Ovary (tissue), 10 donors: ENCODE measurements at places on chromosomes 5 and 9. TPM values are rescaled to one million over a fixed set of nuclear protein-coding genes. Genes with fewer than 3 reads are reported as not detected.

DNA sequence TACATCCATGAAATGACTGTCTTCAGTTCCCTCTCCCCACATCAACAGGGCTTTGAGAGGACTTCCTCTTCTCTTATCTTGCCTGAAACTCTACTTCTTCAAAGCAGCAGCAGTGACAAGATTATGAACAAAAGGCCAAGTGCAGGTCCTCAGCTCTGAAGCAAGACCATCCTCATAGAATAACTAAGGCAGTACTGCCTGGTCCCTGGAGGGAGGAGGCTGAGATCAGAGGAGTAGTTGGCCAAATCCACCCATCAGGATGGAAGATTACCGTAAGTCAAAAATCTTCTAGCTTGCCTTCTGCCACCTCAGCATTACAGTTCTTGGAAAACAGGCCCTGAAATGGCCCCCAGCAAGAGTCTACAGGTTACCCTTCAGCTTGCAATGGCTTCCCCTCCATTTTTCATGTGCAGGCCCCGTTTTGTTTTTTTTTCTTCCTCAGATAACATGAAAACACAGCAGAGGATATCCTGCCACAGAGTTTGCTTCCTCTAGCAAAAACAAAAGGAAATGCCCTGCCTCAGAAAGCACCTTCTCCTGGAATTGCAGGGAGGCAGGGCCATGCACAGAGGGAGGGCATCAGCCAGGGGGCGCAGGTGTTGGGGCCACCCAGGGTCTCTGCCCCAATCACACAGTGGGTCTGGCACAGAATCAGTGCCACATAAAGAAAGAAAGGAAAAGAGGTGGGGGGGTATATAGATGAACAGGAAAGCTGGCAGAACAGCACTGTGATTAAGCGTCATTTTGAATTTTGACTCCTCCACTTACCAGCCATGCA, 40.0 kb downstream of the KLHL3 start:
- no peak overlapping the region for H3K4me3 ChIP-seq
- H3K27ac ChIP-seq: no peak overlapping the region
- no peaks in the 10 kb centered on the region for H3K36me3 ChIP-seq
- peaks cover 3% of the 10 kb centered on the region for H3K4me1 ChIP-seq

DNA sequence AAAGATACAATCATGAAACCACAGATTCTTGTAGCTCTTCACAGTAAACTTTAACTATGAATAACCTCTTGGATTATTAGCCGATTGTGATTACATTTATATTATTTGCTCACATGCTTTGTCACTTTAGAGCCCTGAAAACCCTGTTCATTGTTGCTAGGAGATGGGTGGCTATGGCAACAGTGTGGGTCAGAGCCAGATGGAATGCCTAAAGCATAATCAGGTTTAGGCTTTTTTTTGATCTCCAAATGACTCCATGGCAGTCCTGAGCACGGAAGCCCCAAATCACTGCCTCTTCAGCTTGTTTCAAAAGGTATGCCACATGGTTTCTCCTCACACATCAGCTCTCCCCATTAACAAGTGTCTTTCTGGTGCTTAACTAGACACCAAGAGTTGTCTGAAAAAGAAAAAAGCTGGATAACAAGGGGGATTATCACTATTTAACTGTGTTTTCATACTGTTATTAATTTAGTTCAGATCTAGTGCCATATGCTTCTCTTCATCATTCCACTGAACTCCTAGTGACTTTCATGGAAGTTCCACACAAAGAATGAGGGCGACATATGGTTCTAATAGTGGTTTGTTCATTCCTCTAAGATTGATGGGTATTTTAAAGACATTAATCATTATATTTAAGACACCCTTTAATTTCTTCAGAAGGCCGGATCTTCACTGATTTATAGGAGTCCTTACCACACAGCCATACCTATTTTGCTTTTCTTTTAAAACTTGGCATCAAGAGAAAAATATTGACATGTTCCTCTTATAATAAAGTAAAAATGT, 88.8 kb upstream of the PAM start:
- H3K4me3 ChIP-seq: no peak overlapping the region
- no peak for DNase-seq
- H3K36me3 ChIP-seq: no peaks in the 10 kb centered on the region
- H3K27me3 ChIP-seq: no peaks in the 10 kb centered on the region

DNA sequence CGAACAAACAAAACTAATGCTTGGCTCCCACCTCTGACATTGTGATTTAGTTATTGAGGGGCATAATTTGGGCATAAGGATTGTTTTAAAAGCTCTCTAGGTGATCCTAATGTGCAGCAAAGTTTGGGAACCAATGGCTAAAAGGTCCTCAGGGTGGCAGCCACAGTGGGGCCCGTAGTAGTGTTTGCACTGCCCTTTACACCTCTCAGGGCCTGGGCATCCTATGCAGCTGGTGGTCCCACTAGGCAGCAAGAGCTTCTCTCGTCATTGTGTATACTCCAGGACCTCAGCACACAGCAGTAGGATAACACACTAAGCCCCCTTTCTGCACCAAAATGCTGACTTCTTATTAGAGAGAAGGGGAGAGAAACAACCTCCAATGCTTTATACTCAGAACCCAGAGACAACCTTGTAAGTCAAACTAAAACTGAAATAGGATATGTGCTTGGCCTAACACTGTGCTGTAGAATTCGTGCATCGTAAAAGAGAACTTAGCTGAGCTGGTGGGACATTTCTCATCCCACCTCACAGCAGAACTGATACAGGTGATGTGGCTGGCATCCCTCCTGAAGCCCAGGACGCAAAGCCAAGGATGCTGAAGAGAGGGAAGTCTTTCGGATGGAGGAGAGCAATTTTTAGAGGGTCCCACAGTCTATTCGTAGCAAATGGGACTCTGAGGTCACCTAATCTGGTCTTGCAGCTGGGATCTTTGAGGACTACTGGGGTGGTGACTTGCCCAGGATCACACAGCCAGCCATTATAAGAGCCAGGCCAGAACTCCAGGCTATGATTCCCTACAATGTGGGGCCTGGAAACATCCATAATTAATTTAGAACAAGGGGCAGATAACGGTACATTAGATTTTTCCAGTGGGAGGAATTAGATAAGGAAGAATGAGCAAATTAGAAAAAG, 1.2 kb downstream of the GLRX start:
- H3K27ac ChIP-seq: peak overlapping the region; percentile 83
- H3K4me1 ChIP-seq: peaks cover 11% of the 10 kb centered on the region
- no peaks in the 10 kb centered on the region for H3K36me3 ChIP-seq
- peak overlapping the region; percentile 51 for H3K4me3 ChIP-seq

SV2C gene
- total RNA-seq: 0.92 TPM

DNA sequence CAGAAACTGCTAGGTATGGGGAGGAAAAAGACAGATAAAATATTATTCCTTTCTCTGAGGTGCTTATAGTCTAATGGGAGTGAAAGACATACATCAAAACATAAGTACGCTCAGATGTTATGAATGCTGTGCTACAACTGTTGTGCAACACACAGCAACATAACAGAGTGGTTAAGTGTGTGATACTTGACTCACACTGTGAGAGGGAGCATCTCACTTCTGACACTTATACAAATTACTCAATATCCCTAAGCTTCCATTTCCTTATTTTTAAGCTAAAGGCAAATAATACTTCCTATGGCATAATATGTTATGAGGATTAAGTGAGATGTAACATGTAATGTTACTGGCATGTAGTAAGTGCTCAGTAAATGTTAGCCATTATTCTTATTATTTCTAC, 110.6 kb upstream of the FER start:
- no peaks in the 10 kb centered on the region for H3K36me3 ChIP-seq
- H3K4me1 ChIP-seq: no peaks in the 10 kb centered on the region
- no peak overlapping the region for H3K4me3 ChIP-seq
- DNase-seq: no peak
- no peak overlapping the region for H3K27ac ChIP-seq

CBY3 gene
- total RNA-seq: not detected

- H3K27ac ChIP-seq: no peak overlapping the region
- no peaks in the 10 kb centered on the region for H3K36me3 ChIP-seq
- H3K4me1 ChIP-seq: peaks cover 2% of the 10 kb centered on the region
- no peak for DNase-seq
- no peak overlapping the region for H3K4me3 ChIP-seq
These were observed 259.9 kb downstream of the SYK start for GRCh38 chr9:91061506-91061905.

DNA sequence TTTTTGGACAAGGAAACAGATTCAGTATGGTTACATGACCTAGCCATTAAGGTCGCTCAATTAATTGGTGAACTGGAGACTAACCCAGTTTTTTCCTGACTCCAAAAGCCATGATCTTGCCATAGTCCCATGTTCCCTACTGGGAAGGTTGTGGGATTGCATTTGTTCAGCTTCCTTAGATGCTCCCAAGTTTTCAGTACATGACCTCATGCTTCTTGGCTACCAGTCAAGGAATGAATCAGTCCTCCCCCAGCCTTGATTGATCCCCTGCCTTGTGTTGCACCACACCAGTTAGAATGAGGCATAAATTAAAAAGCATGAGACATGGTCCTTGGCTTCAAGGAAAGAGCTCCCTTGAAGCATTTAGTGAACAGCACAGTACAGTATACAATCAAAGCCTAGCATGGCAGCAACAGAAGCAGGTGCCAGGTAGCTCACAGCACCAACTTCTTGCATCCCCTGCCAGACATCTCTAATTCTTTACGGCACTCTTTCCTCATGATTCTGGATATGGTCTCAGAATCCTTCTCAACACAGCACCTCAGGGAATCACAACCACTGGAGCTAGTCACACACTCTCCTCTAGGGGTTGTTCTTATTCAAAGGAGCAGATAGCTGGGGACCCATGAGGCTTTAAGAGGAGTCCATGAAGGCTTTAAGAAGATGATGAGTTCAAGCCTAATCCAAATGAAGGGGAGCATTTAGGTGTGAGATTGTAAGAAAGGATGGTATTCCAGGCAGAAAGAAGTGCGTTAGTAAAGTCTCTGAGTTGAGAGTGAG, 295.5 kb upstream of the CLINT1 start:
- no peaks in the 10 kb centered on the region for H3K4me1 ChIP-seq
- DNase-seq: no peak
- H3K4me3 ChIP-seq: no peak overlapping the region
- H3K27me3 ChIP-seq: no peaks in the 10 kb centered on the region
- H3K36me3 ChIP-seq: no peaks in the 10 kb centered on the region

GRCh38 chr9:89777544-89777943, 172.7 kb downstream of the GADD45G start:
- H3K4me1 ChIP-seq: no peaks in the 10 kb centered on the region
- no peaks in the 10 kb centered on the region for H3K27me3 ChIP-seq
- no peak for DNase-seq
- no peaks in the 10 kb centered on the region for H3K36me3 ChIP-seq

- H3K27me3 ChIP-seq: no peaks in the 10 kb centered on the region
- H3K4me1 ChIP-seq: no peaks in the 10 kb centered on the region
- H3K4me3 ChIP-seq: no peak overlapping the region
- H3K36me3 ChIP-seq: no peaks in the 10 kb centered on the region
These were observed 74.3 kb upstream of the DAB2IP start for GRCh38 chr9:121577166-121577565.

AFAP1L1 gene
- total RNA-seq: 4.0 TPM

GRCh38 chr9:96514800-96515158, 64.8 kb downstream of the HABP4 start:
- no peak for DNase-seq
- no peak overlapping the region for H3K4me3 ChIP-seq
- no peaks in the 10 kb centered on the region for H3K36me3 ChIP-seq
- H3K27ac ChIP-seq: no peak overlapping the region
- peaks cover 3% of the 10 kb centered on the region for H3K4me1 ChIP-seq

ZMYND19 gene
- total RNA-seq: 14.7 TPM

DNA sequence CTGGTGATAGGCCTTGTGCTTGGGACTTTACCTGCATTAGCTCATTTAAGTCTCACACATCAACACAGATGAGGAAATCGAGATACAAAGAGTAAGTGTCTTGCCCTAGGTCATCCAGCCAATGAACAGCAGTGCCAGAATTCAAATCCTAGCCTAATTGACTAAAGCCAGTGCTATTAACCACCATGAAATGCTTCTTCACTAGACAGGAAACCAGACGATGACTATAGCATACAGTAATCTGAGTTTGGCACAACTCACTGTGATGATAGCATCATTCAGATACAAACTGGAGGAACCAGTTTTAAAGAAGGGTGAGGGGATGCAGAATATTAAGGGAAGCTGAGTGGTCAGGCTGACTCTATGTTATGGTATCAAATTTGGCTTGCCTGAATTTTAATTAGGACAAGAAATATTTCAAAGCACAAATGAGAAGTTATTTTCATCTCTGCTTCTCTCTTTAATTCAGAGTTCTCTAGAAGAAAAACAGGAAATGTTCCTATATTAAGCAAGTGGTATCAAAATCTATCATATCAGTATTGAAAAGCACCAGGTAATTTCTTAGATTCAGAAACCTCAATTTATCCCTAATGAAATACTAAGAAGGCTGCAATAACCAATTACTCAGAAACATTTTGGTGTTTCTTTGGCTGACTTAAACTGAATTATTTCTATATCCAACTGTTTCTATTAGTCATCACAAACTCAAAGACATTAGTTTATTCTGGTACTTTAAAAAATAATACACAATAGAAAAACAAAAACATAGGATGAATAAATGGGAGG, 147.0 kb upstream of the RASA1 start:
- H3K4me3 ChIP-seq: no peak overlapping the region
- H3K36me3 ChIP-seq: no peaks in the 10 kb centered on the region
- DNase-seq: no peak
- no peaks in the 10 kb centered on the region for H3K4me1 ChIP-seq

DNA sequence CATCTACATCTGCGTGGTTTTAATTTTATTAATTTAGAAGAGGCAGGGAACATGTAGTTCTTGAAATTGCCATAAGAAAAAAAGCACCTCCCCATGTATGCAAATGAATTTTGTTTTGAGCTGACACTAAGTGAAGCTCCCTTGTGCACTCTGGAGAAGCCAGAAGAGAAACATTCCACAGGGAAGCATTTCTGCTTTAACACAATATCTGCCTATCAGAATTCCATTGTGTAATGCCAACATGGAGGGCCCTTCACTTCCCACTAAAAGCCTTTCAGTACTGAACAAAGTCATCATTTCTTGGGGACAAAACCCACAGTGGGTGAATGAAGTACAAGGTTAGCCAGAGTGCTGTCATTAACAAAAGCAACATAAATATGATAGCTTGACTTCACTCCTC, 59.7 kb downstream of the PRELID2 start:
- peaks cover 16% of the 10 kb centered on the region for H3K4me1 ChIP-seq
- no peaks in the 10 kb centered on the region for H3K36me3 ChIP-seq
- no peak overlapping the region for H3K27ac ChIP-seq
- no peak overlapping the region for H3K4me3 ChIP-seq
- no peaks in the 10 kb centered on the region for H3K27me3 ChIP-seq

- H3K4me1 ChIP-seq: no peaks in the 10 kb centered on the region
- DNase-seq: no peak
These were observed 2.4 kb downstream of the CCL28 start for GRCh38 chr5:43409809-43410271.

- H3K36me3 ChIP-seq: no peaks in the 10 kb centered on the region
- no peaks in the 10 kb centered on the region for H3K27me3 ChIP-seq
- no peak for DNase-seq
- H3K27ac ChIP-seq: no peak overlapping the region
- no peak overlapping the region for H3K4me3 ChIP-seq
- peaks cover 5% of the 10 kb centered on the region for H3K4me1 ChIP-seq
These were observed 112.5 kb downstream of the VAV2 start for GRCh38 chr9:133879615-133880014.
